Chondrocyte (in vitro differentiated cells): ENCODE measurements at places on chromosomes 4 and X. TPM values are rescaled to one million over a fixed set of nuclear protein-coding genes. Genes with fewer than 3 reads are reported as not detected.

DNA sequence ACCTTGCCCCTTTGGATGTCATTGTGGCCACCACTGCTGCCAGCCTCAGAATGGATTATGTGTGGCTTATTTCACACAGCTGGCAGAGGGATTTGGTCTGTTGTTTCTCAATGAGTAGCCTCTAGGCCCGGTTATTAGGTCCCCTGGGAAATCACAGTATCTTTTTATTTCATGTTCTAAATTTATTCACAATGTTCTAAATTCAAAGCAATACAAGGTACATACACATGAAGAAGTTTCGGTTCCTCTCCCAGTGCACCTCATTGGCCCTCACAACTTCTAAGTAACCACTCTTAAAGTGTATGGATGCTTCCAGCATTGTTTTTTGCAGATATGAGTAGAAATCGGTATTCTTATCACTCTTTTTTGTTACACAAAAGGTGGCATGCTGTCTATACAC is 262.7 kb downstream of the RCHY1 start:
- H3K27me3 ChIP-seq = no peaks in the 10 kb centered on the region
- no peaks in the 10 kb centered on the region for H3K36me3 ChIP-seq
- H3K4me3 ChIP-seq = no peak overlapping the region
- H3K27ac ChIP-seq = no peak overlapping the region
- no peak for DNase-seq

GRCh38 chrX:98380556-98380955 is 1496.8 kb downstream of the RPA4 start:
- H3K36me3 ChIP-seq = no peaks in the 10 kb centered on the region
- no peak for DNase-seq
- no peak overlapping the region for H3K27ac ChIP-seq
- peaks cover 9% of the 10 kb centered on the region for H3K4me1 ChIP-seq
- no peaks in the 10 kb centered on the region for H3K27me3 ChIP-seq
- H3K4me3 ChIP-seq = peak overlapping the region; percentile 59

DNA sequence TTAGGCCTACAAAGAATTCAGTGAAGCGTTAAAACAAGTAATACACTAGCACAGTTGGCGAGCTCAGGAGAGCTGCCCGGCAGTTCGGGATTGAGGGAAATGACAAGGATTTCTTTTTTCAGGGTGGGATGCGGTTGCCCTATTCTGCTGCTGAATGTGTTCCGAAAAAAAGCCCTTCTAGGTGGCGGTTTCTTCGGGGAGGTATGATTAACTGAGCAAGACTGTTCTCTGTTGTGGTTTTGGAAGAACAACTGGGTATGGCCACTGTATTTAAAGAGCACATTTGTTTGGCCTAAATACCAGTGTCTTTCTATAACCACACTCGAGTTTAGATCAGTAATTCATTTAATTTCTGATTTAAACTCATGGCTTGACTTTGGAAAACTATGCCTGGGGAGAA is 459.7 kb upstream of the FAT1 start:
- H3K4me1 ChIP-seq = peaks cover 26% of the 10 kb centered on the region
- no peak overlapping the region for H3K4me3 ChIP-seq
- DNase-seq = no peak
- no peaks in the 10 kb centered on the region for H3K27me3 ChIP-seq
- no peaks in the 10 kb centered on the region for H3K36me3 ChIP-seq

- H3K4me3 ChIP-seq = no peak overlapping the region
- H3K27me3 ChIP-seq = no peaks in the 10 kb centered on the region
- no peak for DNase-seq
- peaks cover 3% of the 10 kb centered on the region for H3K4me1 ChIP-seq
- H3K27ac ChIP-seq = peak overlapping the region; percentile 71
These were observed 24.4 kb downstream of the SYAP1 start for GRCh38 chrX:16743604-16744325.

The CCSER1 gene
- total RNA-seq = 0.24 TPM in 1 of 3 replicates, not detected in the others
